ENCODE measurements at places on chromosomes 1 and 21.
A peak's percentile ranks its signal among the peaks of the same experiment; 100 is the strongest.

DNA sequence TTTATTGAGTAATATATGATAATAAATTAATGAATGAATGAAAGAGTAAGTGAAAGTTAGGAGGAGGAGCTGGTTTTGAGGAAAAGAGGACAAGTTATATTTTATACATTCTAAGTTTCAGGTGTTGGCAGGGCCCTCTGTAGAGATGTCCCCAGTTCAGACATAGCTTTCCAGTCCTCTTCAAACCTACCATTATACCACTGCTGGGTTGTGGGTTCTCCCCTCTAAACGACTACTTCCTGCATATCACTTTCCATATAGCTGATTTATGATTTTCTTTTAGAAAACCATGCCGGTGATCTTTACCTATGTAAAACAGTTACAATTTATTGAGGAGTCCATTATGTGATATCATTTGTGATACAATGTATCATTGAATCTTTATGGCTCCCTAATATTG, 116.9 kb downstream of the RUNX1 start:
- DNase-seq, result no peak

- DNase-seq, result peak; percentile 62
These were observed 64.1 kb upstream of the RNPC3 start for GRCh38 chr1:103461161-103462105.

DNA sequence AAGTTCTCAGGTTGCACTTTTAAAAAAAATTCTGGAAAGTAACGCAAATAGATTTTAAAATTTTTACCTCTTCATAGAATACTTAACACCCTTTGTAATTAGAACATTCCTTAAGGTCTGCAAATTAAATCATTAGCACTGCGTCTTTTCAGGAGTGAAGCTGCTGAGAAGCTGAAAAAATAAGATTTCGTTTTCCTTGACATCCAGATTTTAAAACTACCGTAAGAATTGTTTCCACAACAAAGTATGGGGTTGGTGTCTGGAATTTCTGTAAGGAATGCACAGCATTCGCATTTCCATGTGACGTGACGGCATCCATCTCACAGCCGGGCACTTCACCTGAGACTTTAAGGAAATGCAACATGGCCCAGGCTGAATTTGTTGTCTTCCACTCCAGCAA, 76.3 kb upstream of the COX20 start:
- DNase-seq, result no peak

- no peak for DNase-seq
These were observed 9.9 kb upstream of the QSOX1 start for GRCh38 chr1:180144659-180145357.

GRCh38 chr1:234536741-234537140, 57.8 kb upstream of the TARBP1 start:
- DNase-seq, result peak; percentile 63

DNA sequence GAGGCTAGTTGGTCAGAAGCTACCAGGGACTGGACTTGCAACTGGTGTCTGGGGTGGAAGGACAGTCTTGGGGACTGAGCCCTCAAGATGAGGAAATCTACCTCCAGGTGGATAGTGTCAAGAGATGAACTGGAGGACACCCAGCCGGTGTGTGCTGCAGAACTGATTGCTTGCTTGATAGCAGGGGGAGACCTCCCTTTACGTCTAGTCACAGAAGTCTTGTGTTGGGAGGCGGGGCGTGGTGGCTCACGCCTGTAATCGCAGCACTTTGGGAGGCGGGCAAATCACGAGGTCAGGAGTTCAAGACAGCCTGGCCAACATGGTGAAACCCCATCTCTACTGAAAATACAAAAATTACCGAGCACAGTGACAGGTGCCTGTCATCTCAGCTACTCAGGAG, 4.9 kb downstream of the RCC2 start:
- no peak for DNase-seq

Measured in brain (organoid and tissue), 16 donors.